Subcutaneous preadipocyte (primary cell): ENCODE measurements at places on chromosomes 4 and X. TPM values are rescaled to one million over a fixed set of nuclear protein-coding genes. Genes with fewer than 3 reads are reported as not detected.

Gene PCDH11X
- not detected in 2 replicates for total RNA-seq

Gene TXK
- total RNA-seq, result 0.20 and 0.37 TPM in 2 replicates

Gene PARM1
- total RNA-seq, result 0.20 and 0.37 TPM in 2 replicates

Gene NIPAL1
- total RNA-seq, result under 0.01 and 0.20 TPM in 2 replicates

Gene LNX1
- 0.78 and 6.2 TPM in 2 replicates for total RNA-seq

Gene F8A2
- total RNA-seq, result not detected in 2 replicates

Gene UCP1
- not detected in 2 replicates for total RNA-seq

Gene MFAP3L
- total RNA-seq, result 0.73 and 2.5 TPM in 2 replicates

Gene MGARP
- total RNA-seq, result 1.8 TPM in 2 replicates

Gene CYLC1
- total RNA-seq, result not detected in 2 replicates

Gene RXFP1
- 0.98 and 2.6 TPM in 2 replicates for total RNA-seq

Gene MAGEB10
- total RNA-seq, result not detected in 2 replicates

Gene SPANXC
- total RNA-seq, result not detected in 2 replicates

Gene PHKA1
- 5.5 and 9.4 TPM in 2 replicates for total RNA-seq

Gene PIGA
- 6.2 and 11.1 TPM in 2 replicates for total RNA-seq

Gene TGIF2LX
- total RNA-seq, result not detected in 2 replicates

Gene MAGEC1
- total RNA-seq, result not detected in 2 replicates

Gene HSFX4
- not detected in 2 replicates for total RNA-seq

Gene PAGE5
- not detected in 2 replicates for total RNA-seq

Gene GPR82
- total RNA-seq, result not detected in 2 replicates

Gene FABP2
- total RNA-seq, result not detected in 2 replicates

Gene SOWAHB
- not detected in 2 replicates for total RNA-seq

Gene PPP1R2C
- total RNA-seq, result not detected in 2 replicates

Gene CENPVL2
- total RNA-seq, result under 0.01 TPM in 1 of 2 replicates, not detected in the other

Gene IQSEC2
- total RNA-seq, result 5.9 and 9.4 TPM in 2 replicates

Gene CCNB3
- total RNA-seq, result under 0.01 and 0.73 TPM in 2 replicates

Gene SOX3
- total RNA-seq, result not detected in 2 replicates

Gene F8A3
- total RNA-seq, result 1.8 and 2.2 TPM in 2 replicates

Gene PDGFRA
- 254 and 317 TPM in 2 replicates for total RNA-seq

Gene CCSER1
- total RNA-seq, result not detected in 2 replicates

Gene BGN
- total RNA-seq, result 3.3 and 11.4 TPM in 2 replicates

Gene ETDC
- not detected in 2 replicates for total RNA-seq

Gene BCORL1
- total RNA-seq, result 1.6 and 1.8 TPM in 2 replicates

Gene TAB3
- total RNA-seq, result 9.9 and 10.9 TPM in 2 replicates

Gene PRDM8
- total RNA-seq, result 4.0 and 6.6 TPM in 2 replicates

Gene SLC6A14
- not detected in 2 replicates for total RNA-seq

Gene C1QTNF7
- total RNA-seq, result 0.20 and 0.73 TPM in 2 replicates

Gene RBM46
- 0.59 TPM in 1 of 2 replicates, not detected in the other for total RNA-seq

Gene SPARCL1
- 1.1 TPM in 1 of 2 replicates, not detected in the other for total RNA-seq

Gene DUX4
- total RNA-seq, result not detected in 2 replicates

Gene WNK3
- under 0.01 and 0.20 TPM in 2 replicates for total RNA-seq

Gene NLGN3
- total RNA-seq, result 0.20 and 0.37 TPM in 2 replicates

Gene PDZD4
- under 0.01 and 0.20 TPM in 2 replicates for total RNA-seq

Gene SUPT20HL1
- not detected in 2 replicates for total RNA-seq
